ENCODE measurements at places on chromosomes 3 and 15.
A peak's percentile ranks its signal among the peaks of the same experiment; 100 is the strongest.

DNA sequence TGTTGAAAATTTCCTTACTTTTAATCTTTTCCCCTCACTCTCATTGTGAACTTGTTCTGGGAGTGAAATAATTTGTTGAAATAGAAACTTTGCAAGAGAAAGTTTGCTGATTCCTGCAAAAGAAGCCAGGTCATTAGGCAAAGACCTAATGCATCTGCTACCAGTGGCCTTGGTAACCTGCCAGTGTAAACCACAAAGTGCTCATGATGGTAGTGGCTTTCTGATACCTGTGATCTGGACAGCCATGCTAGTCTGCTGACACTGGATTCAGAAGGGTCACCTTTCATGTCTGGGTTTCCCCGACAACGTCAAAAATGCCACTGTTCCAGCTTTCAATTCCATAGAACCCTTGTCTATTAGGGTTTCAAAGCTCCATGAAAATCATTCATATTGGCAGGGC is 123.7 kb upstream of the MCTP2 start:
- DNase-seq: no peak

- DNase-seq: no peak
Observed at GRCh38 chr3:166324401-166324800, 487.2 kb upstream of the BCHE start.

- no peak for DNase-seq
Observed at GRCh38 chr3:76405196-76405595, 619.8 kb upstream of the ZNF717 start.

DNA sequence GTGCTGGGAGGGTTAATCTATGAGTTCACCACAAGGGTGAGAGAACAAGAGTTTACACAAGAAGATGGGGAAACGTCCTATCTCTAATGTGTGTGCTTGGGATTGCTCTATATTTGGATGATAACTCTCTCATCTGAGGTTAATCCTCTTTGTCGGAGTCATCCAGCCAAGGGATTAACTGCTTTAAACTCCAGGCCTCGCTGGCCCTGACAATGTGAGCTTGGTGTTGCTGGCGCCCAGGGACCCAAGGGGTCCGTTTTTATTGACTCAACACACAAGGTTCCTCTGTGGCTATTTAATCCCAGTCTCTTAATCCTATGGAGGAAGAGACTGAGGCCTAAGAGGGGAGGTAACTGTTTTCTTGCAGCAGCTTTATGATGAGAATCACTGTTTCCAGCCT is 14.2 kb downstream of the SV2B start:
- DNase-seq: no peak

GRCh38 chr15:45088801-45089711 is 24.9 kb downstream of the DUOX2 start:
- no peak for DNase-seq

- no peak for DNase-seq
Observed at GRCh38 chr3:179848711-179849110, 188.0 kb downstream of the PEX5L start.

- DNase-seq: no peak
Observed at GRCh38 chr15:64515196-64515595, 54.8 kb downstream of the ZNF609 start.

GRCh38 chr3:67561667-67562394 is 92.6 kb downstream of the SUCLG2 start:
- no peak for DNase-seq

- no peak for DNase-seq
Observed at GRCh38 chr3:53269888-53270880, 14.4 kb upstream of the TKT start.

GRCh38 chr3:62378921-62379320 is 5.6 kb upstream of the FEZF2 start:
- DNase-seq: no peak

- no peak for DNase-seq
Observed at GRCh38 chr3:166955201-166955939, 424.7 kb downstream of the ZBBX start.

GRCh38 chr3:172607305-172608121 is 84.3 kb upstream of the TNFSF10 start:
- no peak for DNase-seq

DNA sequence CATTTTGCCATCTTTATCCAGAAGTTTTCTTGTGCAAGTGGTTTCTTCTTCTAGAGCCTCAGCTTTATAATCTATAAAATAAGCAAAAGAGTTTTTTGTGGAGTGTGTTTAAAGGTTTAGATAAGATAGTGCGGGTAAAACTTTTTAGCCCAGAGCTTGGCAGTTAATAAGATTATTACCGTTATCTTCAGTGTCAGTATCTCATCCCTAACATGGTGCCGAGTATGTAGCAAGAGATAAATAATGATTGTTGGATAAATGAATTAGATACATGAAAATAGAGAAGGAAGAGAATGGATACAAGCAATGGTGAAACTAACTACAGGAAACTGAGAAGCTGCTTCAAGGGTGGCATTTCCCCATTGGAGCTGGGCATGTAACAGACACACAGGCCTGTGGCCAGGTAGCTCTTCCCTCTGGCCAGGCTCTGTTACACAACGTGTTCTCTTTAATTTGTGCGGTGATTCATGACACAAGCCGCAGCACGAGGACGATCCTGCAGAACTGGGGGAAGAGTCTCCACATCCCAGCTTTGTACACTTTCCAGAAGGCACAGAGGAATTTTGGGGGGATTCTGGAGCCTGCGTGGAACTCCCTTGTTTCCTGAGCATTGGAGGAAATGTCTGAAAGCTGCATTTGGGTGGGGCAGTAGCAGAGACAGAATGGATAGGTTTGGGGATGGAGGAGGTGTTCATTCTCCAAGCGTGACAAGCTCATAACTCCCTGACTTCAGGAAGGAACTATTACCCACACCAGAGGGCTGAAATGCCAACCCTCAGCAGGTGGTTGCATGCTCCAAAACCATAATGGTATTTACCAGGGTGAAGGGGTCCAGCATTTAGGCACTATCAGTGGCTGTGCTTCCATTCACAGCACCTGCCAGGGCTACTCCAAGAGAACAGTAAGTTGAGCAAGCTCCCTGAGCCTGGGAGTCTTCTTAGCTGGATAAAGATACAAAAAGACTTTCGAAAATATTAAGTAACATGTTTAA is 14.2 kb upstream of the ST6GAL1 start:
- DNase-seq: no peak

GRCh38 chr3:85881833-85882393 is 923.1 kb downstream of the CADM2 start:
- DNase-seq: no peak

DNA sequence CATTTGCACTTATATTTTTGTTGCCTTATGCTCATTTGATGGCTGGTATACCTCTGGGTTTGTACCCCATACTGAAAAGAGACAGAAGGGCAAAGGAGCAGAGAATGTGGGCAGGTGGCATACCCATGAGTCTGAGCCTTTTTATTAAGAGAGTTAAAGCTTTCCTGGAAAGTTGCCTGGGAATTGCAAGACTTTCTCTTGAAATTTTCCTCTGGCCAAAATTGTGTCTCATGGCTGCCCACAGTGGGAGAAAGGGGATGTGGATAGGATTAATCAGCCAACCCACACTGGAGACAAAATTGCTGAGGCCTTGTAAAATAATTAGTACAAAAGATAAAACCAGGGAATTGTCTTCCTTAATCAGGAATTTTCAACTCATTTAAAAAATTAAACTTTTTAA is 8.2 kb upstream of the NMD3 start:
- DNase-seq: no peak

DNA sequence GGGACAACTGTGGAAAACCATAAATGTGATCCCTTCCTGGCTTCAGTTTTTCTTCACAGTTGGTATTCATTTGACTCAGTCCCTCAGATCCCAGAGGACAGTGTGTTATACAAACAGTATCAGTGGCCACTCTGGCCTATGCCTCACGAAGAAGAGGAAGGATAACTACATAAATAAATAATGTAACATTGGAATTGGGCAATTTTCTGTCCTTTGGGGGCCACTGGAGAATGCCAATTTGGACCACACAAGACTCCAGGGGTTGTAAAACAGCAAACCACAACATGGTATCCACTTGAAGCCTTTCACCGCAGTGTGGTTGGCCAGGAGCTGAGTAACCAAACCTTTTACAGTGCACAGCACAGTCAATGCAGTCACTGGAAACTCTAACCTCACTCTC is 1077.0 kb downstream of the ROBO2 start:
- no peak for DNase-seq

GRCh38 chr3:17573396-17573795 is 169.0 kb downstream of the TBC1D5 start:
- no peak for DNase-seq

DNA sequence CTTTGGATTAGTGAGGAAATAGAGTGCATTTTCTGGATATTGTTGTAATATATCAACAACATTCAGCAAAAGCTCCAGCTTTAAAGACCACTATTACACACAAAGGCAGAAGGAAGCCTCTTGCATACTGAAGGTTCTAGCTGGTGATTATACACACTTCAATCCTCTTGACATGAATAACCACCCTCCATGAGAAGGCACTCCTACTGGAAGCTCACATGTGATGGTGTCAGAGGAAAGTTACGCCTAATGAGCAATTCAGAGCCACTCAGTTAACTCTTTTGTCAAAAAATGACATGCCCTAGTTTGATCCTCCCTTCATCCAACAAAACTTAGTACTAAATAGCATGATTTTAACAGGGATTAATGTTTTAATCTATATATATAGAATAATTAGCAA is 124.6 kb upstream of the LYSMD4 start:
- no peak for DNase-seq

DNA sequence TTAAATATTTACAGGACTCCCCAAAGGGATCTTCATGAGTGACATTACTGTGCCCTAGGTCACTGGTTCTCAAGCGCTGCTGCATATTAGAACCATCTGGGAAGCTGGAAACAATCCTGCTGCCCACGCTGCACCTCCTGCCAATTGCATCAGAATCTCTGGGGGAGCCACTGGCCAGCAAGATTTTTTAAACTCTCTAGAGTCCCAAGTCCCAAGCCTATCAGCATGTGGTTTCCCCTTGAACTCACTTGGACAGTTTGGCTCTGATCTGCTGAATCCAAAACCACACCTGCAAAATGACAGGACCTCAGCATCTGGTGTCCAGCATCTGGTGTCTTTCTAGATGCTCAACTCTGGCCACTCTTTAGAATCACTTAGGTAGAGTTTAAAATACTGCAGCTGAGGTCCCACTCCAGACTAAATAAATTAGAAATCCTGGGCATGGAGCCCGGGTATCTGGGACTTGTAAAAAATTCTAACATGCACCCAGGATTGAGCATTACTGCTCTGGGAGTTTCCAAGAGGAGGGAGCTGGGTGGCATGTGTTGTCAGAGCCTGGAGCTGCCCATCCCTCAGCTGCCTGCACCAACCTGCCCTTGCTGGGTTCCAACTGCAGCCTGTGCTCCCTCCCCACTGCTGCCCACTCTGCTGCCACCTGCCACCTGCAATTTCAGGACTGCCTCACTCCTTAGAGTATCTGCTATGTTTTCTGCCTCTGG is 311.3 kb downstream of the SLC9A9 start:
- DNase-seq: no peak

- no peak for DNase-seq
Observed at GRCh38 chr3:168888781-168889180, 774.7 kb downstream of the MECOM start.

DNA sequence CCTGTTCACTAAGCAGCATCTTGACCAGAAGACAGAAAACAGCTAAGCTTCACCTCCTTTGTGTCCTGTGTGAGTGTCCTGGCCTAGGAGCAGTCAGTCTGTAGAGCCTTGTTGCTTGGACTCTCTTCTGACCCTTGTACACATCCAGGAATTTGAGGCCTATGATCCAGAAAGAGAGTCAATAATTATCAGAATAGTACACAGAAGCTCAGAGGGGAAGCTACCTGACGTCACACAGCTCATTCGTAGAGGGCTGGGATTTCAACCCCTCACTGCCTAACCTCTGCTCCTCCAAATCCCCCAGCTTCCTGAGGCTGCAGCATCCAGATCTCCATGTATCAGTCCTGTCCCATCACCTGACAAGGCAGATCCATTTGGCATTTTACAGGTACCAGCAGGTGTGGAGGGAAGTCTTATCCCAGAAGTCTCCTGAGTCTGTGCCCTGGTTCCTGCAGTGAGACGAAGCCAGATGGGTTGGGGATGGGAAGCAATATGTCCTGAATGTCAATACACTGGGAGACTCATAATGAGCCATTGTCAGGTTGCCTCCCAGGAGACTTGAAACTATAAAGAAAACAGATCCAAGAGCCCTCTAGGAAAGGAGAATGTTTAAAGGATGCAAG is 203.1 kb downstream of the MINAR1 start:
- no peak for DNase-seq

DNA sequence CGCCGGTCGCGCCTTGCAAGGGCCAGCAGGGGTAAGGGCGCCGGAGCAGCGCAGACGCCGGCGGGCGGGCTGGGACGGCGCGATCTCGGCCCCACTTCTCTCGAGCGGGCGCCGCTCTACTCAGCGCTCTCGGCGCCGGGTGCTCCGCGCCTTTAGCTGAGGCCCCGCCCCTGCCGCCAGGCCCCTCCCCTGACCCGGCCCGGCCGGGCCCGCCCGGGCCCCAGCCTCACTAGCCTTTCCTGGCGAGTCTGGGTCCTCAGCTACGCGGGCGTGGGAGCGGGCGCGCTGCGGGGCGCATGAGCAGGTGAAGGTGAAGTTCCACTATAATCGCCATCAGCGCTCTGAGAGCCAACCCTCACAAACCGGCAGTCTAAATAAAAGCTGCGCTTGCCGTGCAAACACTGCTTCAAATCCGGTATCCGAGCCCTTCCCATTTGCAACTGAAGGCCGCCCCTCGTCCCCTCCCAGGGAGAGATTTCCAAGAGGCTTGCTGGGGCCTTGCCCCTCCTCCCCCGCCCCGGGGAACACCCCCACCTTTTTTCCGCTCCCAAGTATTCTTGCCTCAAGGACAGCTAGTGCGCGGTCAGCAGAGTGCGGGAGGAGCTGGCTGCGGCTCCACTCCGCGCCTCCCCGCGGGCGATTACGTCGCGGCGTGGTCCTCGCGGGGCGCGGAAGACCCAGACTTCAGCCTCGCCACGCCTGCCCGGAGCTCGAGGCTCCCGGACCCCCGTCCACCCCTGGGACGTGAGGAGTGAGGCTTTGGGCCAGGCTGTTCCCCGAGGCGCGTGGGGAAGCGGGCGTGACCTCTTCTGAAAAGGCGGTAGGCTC is at the start of gene RPP25:
Gene RPP25, minus strand, starts transcription at position 125 of the 828 bp plus-strand sequence. CDS start 189 bp downstream, outside the sequence.
- peak; percentile 50 for DNase-seq

DNA sequence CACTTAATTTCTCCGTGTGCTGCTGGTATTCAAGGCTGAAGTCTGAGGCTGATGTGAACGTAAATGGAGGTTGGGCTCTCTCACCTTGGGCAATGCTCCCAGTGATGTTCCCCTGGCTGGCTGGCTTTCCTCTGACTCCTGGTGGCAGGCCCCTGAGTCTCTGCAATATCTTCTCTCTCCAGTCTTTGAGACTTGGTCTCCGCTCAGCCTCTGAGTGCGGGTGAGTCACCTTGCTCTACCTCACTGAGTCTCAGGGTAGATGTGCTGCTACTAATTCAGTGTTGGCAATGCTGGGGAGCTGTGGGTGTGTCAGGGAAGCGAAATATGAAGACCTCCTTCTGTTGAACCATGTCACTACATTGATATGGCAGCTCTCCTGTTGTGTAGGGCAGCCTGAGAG is 31.3 kb upstream of the TRIM59 start:
- no peak for DNase-seq
